SIG-M5 (cell line): ENCODE measurements at places on chromosomes 5 and 9.

DNA sequence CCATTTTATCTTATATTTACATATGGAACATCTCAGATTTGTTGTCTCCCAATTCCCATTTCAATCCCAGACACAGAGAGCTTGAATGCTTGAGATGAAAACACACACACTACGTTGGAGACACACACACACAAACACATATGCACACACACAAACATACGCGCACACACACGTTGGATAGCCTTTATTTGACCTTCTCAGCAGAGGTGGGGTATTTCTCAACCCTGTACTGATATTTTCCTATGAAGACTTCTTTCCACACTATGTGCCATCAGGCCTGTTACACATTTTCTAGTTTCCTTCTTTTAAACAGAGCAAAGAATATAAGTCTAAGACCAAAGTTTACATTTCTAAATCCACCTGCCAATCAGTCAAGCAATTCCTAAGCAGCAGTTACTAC lies 291.0 kb downstream of the TAF11L14 start:
- no peak for DNase-seq

DNA sequence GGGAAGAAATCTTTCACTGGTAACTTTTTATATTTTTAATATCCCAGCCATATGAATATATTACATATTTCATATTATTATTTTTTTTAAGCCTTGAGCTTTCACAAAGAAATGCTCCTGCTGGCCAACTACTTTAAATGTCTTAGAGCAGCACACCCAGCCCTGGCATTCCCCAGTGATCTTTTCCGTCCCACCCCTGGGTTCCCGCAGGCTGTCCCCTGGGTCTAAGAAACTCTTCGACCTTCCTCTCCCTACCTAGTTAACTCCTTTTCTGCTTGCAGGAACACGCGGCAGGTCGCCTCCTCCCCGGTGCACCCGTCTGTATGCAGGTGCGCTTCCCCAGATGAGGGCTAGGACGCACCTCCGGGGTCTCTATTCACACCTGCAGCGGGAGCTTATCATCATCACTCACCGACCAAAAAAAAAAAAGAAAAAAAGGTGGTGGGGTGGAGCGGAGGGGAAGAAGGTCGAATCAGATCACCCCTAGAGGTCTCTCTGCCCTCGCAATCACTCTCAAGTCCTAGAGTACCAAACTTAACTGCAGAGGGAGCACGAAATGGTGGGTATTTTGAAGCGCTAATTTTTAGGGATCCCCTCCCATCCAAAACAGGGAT lies 696 bp downstream of the ZFP62 start:
- DNase-seq, result peak; percentile 21

DNA sequence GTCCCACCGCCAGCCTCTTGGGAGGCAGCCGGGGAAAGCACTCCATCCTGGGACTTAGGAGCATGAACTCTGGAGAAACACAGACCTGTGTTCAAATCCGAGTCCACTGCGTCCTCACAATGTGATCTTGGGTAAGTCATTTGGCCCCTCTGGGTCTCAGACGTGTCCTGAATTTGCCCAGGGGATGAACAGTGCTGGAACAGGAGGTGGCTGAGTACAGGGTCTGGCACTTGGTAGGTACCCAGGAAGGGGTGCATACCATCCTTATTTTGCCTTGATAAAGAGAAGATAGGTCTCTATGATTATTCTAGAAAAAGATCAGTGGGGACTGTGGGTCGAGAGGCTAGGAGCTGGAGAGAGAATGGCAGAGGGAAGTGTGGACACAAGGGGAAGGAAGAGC lies 135.7 kb downstream of the FGF18 start:
- DNase-seq, result no peak

DNA sequence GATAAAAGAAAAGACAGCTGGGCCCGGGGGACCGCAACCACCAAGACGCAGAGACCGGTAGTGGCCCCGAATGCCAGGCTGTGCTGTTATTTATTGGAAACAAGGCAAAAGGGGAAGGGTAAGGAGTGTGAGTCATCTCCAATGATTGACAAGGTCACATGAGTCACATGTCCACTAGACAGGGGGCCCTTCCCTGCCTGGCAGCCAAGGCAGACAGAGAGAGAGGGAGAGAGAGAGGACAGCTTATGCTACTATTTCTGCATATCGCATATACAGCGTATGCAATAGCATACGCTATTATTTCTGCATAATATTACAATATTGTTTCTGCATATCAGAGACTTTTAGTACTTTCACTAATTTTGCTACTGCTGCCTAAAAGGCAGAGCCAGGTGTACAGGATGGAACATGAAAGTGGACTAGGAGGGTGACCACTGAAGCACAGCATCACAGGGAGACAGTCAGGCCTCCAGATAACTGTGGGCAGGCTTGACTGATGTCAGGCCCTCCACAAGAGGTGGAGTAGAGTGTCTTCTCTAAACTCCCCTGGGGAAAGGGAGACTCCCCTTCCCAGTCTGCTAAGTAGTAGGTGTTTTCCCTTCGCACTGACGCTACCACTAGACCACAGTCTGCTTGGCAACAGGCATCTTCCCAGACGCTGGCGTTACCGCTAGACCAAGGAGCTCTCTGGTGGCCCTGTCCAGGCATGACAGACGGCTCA lies 50.3 kb downstream of the RFX3 start:
- DNase-seq, result no peak

GRCh38 chr5:80978772-80979317 lies 18.7 kb downstream of the RASGRF2 start:
- peak; percentile 17 for DNase-seq

DNA sequence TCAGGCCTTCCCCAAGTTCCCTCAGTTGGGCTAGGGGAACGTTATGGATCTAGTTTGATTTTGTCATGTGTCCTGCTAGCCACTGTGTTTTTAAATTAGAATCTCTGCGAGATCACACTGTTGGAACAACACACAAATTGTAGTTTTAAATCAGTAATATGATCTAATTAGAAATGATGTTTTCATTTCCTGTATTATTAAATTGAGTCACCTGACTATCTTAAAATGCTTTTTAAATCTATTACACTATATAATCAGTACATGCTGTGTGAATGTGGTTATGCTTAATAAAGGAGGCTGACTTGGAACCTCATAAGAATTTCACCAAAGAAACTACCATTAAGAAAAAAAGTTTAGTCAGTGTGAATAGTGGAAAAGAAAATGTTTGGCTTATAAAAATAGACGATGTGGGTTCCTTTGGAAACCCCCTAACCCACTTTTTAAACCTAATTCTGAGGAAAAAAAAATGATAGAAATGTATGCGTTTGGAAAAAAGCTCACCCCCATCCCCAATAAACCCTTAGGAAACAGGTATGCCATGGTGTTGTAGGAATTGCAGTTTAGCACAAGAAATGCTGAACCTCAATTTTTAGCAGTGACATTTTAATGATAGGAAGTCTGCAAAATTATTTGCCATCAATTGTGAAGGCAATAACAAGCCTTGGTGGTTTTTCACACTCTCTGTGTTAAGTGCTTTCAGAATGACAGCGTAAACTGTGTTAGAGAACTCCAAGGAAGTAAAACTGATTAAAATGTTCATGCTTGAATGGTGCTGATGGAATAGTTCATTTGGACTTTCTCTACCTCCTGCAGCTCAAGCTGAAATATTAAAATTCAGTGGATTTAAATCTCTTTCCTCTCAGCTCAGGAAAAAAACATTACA lies 59.0 kb downstream of the TLE4 start:
- DNase-seq, result no peak

GRCh38 chr9:94269264-94269663 lies 10.2 kb downstream of the ZNF169 start:
- DNase-seq, result no peak

- DNase-seq, result no peak
Observed at GRCh38 chr9:30815585-30815984, 1568.9 kb upstream of the ACO1 start.

DNA sequence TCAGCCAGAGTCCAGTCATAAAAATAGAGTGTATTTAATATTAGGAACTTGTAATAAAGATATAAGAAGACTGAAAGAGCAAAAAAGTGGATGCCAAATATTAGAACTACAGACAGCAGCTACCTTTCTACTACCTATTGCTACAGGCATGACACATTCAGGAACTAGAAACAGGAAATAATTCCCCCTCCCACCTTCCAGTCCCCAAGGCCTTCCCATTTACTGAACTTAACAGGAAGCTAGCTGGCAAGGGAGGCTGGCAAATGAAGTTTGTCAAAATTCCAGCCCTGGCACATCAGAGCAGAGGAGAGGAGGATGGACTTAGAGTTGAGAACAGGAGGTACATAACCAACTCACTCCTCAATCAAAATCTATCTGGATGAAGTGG lies 50.2 kb upstream of the RIC1 start:
- no peak for DNase-seq
